ENCODE measurements at places on chromosomes 2 and 18. TPM values are rescaled to one million over a fixed set of nuclear protein-coding genes. Genes with fewer than 3 reads are reported as not detected.

GRCh38 chr2:55869637-55870325 is 53.8 kb downstream of the EFEMP1 start:
- peaks cover 17% of the 10 kb centered on the region for H3K4me1 ChIP-seq
- no peak overlapping the region for H3K4me3 ChIP-seq
- H3K27me3 ChIP-seq: peaks cover 3% of the 10 kb centered on the region
- DNase-seq: no peak
- H3K27ac ChIP-seq: peak overlapping the region; percentile 66
- peaks cover 4% of the 10 kb centered on the region for H3K36me3 ChIP-seq

- H3K4me1 ChIP-seq: peaks cover 15% of the 10 kb centered on the region
- no peak for DNase-seq
- H3K36me3 ChIP-seq: no peaks in the 10 kb centered on the region
- no peak overlapping the region for H3K27ac ChIP-seq
Observed at GRCh38 chr18:46338766-46339165, 234.6 kb downstream of the HAUS1 start.

DNA sequence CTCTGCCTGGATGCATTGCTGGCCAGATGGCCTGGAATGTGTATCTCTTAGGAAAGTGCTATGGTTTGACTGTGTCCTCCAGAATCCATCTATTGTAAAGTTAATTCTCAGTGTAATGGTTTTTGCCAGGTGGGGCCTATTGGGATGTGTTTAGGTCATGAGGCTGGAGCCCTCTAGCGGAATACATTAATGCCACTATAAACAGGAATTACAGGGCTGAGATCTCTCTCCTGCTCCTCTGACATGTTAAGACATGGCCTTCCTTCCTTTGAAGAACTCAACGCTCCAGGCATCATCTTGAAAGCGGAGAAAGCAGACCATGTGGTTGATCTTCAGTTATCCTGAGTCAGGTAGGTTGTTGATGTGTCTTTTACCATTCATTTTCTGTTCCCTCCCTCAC is 276.4 kb downstream of the RPIA start:
- no peak for DNase-seq
- no peaks in the 10 kb centered on the region for H3K36me3 ChIP-seq
- no peak overlapping the region for H3K4me3 ChIP-seq

The RGPD4 gene
- total RNA-seq: 0.10 TPM

The ASXL3 gene
- 3.9 TPM for total RNA-seq

Measured in chondrocyte (in vitro differentiated cells).